H9 (cell line): ENCODE measurements at places on chromosomes 6 and 20. TPM values are rescaled to one million over a fixed set of nuclear protein-coding genes. Genes with fewer than 3 reads are reported as not detected.

SFT2D1 gene
- total RNA-seq: 39.1 and 40.2 TPM in 2 replicates

MUCL3 gene
- 0.15 and 0.20 TPM in 2 replicates for total RNA-seq

TMC2 gene
- not detected in 2 replicates for total RNA-seq

DNA sequence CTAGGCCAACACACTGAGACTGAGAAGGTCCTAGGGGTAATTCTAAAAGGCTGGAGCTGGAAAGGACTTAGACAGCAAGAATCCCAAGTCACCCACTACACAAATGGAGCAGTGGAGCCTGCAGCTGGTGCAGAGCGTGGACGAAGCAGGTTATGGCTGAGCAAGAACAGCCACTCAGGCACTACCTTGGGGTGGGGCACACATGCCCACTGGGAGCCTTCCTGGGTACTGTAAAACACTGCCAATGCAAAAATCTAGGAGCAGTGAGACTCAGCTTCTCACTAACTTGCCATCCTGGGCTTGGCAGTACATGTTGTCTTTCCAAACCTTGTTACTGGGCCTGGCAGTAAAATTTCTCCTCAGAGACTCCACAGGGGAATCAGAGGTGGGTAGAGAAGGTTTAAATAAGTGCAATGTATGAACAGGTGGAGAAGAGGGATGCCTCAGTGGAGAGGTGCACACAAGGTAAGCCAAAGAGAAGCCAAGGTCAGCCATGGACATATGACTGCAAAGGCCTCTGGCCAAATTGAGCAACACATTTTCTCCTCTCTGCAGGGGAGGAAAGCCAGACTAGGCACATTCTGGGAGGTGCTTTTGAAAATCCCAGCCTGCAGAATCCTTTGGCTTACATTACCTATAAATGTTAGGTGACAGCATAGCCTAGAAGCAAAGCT is 105.6 kb downstream of the TNFRSF21 start:
- no peak overlapping the region for H3K27ac ChIP-seq
- H3K4me1 ChIP-seq: no peaks in the 10 kb centered on the region
- no peaks in the 10 kb centered on the region for H3K36me3 ChIP-seq
- no peaks in the 10 kb centered on the region for H3K27me3 ChIP-seq
- H3K4me3 ChIP-seq: no peak overlapping the region
- DNase-seq: no peak

- no peak overlapping the region for H3K27ac ChIP-seq
- no peaks in the 10 kb centered on the region; the same call in 1 of the 2 replicates for H3K4me1 ChIP-seq
- no peak overlapping the region for H3K4me3 ChIP-seq
- no peak for DNase-seq
Observed at GRCh38 chr6:167103041-167103891, 19.6 kb upstream of the CCR6 start.

- no peaks in the 10 kb centered on the region; the same call in 1 of the 2 replicates for H3K4me1 ChIP-seq
- H3K27ac ChIP-seq: no peak overlapping the region
- no peak overlapping the region for H3K4me3 ChIP-seq
Observed at GRCh38 chr6:121376411-121376810, 42.1 kb upstream of the TBC1D32 start.

GRCh38 chr20:37498066-37498665 is 22.9 kb upstream of the NNAT start:
- no peaks in the 10 kb centered on the region for H3K27me3 ChIP-seq
- no peak overlapping the region for H3K27ac ChIP-seq
- H3K4me3 ChIP-seq: no peak overlapping the region
- DNase-seq: no peak
- H3K36me3 ChIP-seq: peaks cover 3% of the 10 kb centered on the region; the same call in 1 of the 2 replicates

DNA sequence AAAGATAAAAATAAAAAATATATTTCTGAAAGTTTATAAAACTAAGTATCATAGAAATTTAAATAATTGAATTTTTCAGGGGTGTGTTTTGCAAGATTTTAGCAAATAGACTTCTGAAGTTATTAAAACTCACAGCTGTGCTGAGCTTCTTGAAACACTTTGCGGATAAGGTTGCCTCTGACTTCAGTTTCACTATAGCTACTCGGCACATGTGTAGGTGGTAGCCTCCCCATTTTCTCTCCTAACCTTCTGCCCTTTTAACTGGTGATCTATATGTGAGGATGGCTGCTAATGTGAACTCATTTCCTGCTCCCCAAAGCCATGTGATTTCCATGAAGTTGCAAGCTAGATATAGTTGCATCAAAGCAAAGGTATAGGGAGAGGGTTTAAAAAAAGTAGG is 129.3 kb upstream of the STMND1 start:
- no peak overlapping the region for H3K4me3 ChIP-seq
- no peak for DNase-seq
- no peaks in the 10 kb centered on the region for H3K27me3 ChIP-seq
- H3K4me1 ChIP-seq: no peaks in the 10 kb centered on the region
- no peaks in the 10 kb centered on the region for H3K36me3 ChIP-seq
- H3K27ac ChIP-seq: no peak overlapping the region

- H3K27ac ChIP-seq: no peak overlapping the region
- no peaks in the 10 kb centered on the region for H3K27me3 ChIP-seq
- H3K4me1 ChIP-seq: no peaks in the 10 kb centered on the region
- no peak overlapping the region for H3K4me3 ChIP-seq
- no peak for DNase-seq
Observed at GRCh38 chr20:35085477-35086225, 7.0 kb downstream of the TRPC4AP start.

DNA sequence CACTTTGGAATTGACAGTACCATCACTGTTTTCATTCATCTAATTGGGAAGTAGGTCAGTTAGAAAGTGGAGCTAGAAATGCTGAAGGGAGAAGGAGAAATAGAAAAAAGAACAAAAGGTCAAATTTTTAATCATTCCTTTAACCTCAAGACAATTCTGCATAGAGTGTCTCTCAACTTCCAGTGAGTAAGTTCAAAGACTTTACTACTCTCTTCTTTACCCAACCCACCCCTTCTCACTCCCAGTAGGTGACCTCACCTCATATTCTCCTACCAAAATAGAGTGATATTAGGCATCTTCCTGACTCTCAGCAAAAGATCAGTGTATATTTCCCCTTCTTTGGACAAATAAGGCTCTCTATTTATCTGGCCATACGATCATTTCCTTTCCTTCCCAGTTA is 340.0 kb upstream of the JAG1 start:
- H3K4me3 ChIP-seq: no peak overlapping the region
- DNase-seq: no peak
- peaks cover 3% of the 10 kb centered on the region; the same call in 1 of the 2 replicates for H3K4me1 ChIP-seq
- no peak overlapping the region for H3K27ac ChIP-seq

- H3K4me1 ChIP-seq: no peaks in the 10 kb centered on the region
- H3K27me3 ChIP-seq: no peaks in the 10 kb centered on the region
Observed at GRCh38 chr6:40492187-40492586, 95.0 kb downstream of the LRFN2 start.
